ENCODE measurements at places on chromosomes 5 and 9. TPM values are rescaled to one million over a fixed set of nuclear protein-coding genes. Genes with fewer than 3 reads are reported as not detected.

The CCNI2 gene
- total RNA-seq, result not detected

The F12 gene
- not detected for total RNA-seq

The LCN2 gene
- not detected for total RNA-seq

The OR1N1 gene
- total RNA-seq, result not detected

All from uterus (tissue), 4 donors.